ENCODE measurements at places on chromosomes 1 and 21. TPM values are rescaled to one million over a fixed set of nuclear protein-coding genes. Genes with fewer than 3 reads are reported as not detected.

DNA sequence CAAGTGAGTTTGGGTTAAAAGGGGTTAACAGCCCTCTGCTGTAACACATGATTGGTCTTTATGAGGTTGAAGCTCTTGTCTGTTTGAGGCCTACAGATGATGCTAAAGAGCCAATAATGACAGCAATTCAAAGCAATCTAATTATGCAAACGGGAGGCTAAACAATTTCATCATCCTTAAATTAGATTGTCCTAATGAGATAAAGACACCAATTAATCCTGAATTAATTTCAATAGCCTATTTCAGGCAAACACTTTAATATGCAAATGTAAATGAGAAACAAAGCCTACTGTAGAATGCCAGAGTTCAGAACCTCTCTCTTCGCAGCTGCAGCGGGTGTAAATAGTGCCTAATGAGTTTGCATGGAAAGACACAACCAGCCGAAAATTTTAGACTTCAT is 504.7 kb upstream of the PBX1 start:
- no peak for DNase-seq

- DNase-seq = no peak
Observed at GRCh38 chr21:18782721-18783120, 379.1 kb upstream of the TMPRSS15 start.

- no peak for DNase-seq
Observed at GRCh38 chr1:199629624-199630023, 397.9 kb upstream of the NR5A2 start.

- DNase-seq = no peak
Observed at GRCh38 chr1:174894117-174894762, 105.5 kb upstream of the CACYBP start.

GRCh38 chr1:207405814-207406213 is 48.3 kb upstream of the CR2 start:
- no peak for DNase-seq

DNA sequence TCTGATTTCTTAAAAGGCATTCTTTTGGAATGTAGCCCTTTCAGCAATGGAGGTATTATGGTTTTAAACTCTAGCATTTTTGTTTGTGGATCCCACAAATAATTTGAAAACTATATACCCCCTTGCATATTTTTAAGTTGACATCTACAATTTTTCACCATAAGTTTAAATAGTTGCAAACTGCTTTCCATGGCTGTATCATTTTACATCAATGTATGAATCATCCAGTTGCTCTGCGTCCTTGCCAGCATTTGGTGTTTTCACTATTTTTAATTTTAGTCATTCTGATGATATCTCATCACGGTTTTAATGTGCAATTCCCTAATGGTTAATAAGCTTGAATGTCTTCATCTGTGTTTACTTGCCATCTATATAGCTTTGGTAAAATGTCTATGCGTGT is 20.7 kb downstream of the DIPK1A start:
- DNase-seq = no peak

- DNase-seq = no peak
Observed at GRCh38 chr1:152026895-152027294, 9.9 kb downstream of the S100A11 start.

Gene SRSF10
- 49.5 TPM for total RNA-seq
